ENCODE measurements at places on chromosomes 12 and 14. TPM values are rescaled to one million over a fixed set of nuclear protein-coding genes. Genes with fewer than 3 reads are reported as not detected.

The L2HGDH gene
- total RNA-seq, result 27.8 TPM

The CCDC175 gene
- not detected for total RNA-seq

The MYO1H gene
- not detected for total RNA-seq

The JPH4 gene
- total RNA-seq, result not detected

The FAM181A gene
- total RNA-seq, result not detected
